Thoracic aorta (tissue), 2 donors: ENCODE measurements at places on chromosomes 7 and 10.

DNA sequence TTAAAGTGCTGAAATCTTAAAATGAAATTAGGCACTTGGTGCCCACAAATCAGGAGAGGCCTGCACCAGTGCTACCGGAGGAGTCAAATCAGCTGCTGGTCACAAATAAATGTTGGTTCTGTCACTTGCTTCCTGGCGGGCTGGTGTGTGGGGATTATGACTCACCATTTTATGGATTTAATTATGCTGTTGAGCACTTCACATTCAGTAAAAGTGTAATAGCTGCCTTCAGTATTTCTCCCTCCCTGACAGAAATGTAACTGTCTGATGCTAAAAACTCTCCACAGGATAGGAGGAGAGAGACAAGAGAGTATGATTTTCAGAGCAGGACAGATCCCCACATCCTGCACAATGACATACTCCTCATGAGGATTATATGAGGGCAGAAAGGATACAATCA, 186.0 kb downstream of the JAZF1 start:
- DNase-seq: no peak

DNA sequence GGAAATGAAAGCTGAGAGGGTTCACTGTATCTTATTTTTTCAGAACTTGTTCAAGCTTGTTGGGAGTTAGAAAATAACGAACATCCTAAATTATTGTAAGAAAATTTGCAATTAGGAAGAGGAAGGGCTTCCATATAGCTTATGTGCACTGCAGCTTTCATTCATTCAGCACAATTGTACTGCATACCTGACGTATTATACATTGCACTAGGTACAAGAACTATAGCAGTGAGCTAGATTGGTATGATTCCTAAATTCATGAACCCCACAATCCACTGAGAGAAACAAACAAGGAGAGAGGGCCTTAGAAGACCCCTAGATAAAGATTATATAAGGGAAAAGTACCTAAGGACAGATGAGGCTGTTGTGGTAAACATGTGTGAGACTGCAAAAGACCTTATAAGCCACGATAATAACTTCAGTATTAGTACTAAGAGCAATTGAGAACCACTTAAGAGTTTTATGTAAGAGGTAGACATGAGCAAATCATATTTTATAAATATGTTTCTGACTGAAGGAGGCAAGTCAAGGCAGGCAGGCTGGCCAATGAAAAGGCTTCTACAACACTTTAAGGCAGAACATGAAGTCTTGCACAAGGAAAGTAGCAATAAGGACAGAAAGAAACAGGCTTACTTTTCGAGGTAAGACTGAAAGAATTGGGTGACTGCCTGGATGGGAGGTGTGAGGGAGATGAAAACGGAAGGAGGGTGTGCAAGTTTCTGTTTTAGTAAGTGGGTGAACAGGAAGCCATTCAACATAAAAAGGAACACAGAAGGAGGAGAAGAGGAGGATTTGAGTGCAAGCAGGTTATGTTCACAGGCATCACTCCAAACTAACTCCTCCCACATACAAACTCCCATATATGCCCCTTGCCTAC, 77.9 kb upstream of the LRRN3 start:
- DNase-seq: no peak

DNA sequence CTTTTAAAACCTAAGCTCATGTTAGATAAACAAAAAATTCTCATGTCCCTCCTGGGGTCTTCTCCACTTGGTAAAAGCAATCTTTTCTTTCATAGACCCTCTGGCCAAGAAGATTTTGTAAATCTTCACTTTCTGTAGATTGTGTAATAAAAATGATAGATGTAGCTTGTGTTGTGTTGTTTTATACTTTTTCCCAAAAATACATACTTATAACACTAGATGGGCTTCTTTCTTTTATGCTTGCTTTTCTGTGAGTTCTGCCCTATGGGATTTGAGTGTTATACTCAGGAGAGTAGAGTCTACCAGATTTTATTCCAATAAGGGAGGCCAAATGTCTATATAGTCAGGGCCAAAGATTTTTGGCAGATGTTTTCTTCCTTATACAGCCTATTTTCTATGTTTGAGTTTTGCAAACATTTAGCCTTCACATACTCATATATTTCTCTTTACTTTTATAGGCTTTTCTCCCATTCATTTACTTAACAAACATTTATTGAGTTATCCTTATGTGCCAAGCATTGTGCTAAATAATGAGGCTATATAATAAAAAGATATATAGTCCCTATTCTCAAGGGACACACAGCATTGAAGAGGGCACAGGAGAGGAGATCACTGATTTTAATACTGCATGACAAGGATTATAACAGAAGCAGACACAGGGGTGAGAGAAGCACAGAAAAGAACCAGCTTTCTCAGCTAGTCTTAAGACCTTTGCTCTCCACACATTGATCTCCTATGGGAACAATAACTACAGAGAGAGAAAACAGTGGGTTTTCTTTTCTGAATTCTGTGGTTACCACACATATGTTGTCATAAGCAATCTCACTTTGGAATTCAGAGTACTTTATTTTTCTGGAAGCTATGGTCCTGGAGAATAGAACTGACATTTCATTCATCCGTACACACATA, 58.0 kb upstream of the PNLIP start:
- no peak for DNase-seq

GRCh38 chr7:111682588-111683340, 120.5 kb upstream of the IMMP2L start:
- DNase-seq: no peak

DNA sequence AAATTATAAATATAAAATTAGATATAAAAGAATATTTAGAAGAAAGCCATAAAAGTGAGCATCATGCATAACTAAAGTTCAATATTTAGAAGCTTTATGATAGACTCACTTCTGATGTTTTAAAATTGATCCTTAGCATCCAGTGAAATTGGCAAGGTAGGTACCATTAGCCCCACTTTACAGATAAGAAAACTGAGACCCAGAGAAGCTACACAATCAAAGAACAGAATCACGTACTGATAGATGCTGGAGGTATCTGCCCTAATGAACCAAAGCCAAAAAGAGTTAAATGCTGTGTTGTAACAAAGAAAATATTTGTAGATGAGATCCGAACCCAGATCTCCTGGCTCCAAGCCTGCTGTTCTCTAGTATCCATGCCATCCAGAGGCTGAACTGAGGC, 42.6 kb upstream of the RAPGEF5 start:
- DNase-seq: no peak

DNA sequence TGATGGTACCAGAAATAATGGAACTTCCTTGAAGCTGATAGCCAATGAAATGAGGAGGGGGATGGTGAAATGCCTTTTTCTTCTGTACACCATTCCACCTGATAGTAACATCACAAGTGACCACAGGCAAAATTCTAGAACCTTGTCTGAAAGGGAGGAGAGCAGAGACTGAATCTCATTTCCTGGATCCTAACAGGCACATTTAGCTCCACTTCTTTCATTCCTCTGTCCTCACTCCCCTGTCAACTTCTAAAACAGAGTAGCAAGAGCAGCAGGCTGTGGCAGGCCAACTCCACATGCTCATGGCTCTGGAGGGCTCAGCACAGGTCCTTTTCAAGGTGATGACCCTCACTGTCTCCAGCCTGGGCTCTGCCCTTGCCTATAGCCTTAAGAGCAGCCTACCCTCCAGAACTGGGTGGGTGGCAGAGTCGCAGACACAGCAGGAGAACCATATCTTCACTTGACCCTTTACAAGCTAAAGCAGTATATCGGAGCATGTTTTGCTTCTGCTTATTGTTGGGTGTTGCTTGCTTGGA, at the start of gene LRRC18:
Gene LRRC18, minus strand, starts transcription at position 51 of the 536 bp plus-strand sequence. CDS start 25,685 bp downstream, outside the sequence.
- no peak for DNase-seq

- DNase-seq: no peak
These were observed 73.1 kb downstream of the LANCL2 start for GRCh38 chr7:55438085-55438756.

GRCh38 chr7:148624735-148625134, 34.2 kb downstream of the C7orf33 start:
- DNase-seq: no peak

GRCh38 chr10:60942788-60943315, 1.1 kb downstream of the RHOBTB1 start:
- peak; percentile 4 for DNase-seq

DNA sequence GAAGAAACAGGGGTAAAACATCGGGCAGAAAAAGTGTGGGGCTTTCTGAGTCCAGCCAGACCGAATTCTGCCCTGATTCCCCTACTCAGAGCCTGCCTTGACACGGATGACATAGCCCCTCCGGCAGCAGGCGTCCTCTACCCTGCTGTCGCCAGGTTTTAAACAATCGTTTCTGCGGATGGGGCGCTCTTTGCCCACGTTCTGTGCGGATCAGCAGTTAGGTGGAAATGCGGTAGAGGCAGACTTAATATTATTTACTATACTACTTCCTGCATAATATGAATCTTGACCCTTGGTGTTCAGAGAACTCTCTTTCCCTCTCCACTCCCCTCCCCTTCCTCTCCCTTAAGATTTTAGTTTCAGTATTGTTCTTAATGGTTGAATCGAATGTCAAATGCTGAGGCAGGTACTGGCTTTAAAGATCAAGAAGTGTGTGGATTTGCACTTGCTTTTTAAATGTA, 2.4 kb downstream of the GATA3 start:
- DNase-seq: no peak

DNA sequence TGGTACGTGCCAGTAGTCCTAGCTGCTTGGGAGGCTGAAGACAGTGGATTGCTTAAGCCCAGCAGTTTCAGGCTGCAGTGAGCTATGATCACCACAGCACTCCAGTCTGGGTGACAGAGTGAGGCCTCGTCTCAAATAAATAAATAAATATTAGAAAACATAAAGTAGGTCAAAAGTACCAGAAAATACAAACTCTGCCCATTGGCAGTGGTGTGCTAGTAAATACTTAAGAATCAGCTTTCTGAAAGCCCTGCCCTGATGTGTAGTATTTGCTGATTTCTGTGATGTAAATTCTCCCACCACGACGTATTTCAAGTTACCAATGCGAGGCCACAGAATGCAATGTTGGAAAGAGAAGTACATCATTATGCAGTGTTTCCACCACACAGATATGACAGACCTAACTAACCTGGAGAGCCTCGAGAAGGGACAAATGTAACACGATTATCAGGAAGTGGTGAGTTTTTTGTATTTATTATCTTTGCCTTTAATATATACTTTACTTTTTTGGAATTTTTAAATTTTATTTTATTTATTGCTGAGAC, 11.8 kb upstream of the MAP3K8 start:
- DNase-seq: no peak

DNA sequence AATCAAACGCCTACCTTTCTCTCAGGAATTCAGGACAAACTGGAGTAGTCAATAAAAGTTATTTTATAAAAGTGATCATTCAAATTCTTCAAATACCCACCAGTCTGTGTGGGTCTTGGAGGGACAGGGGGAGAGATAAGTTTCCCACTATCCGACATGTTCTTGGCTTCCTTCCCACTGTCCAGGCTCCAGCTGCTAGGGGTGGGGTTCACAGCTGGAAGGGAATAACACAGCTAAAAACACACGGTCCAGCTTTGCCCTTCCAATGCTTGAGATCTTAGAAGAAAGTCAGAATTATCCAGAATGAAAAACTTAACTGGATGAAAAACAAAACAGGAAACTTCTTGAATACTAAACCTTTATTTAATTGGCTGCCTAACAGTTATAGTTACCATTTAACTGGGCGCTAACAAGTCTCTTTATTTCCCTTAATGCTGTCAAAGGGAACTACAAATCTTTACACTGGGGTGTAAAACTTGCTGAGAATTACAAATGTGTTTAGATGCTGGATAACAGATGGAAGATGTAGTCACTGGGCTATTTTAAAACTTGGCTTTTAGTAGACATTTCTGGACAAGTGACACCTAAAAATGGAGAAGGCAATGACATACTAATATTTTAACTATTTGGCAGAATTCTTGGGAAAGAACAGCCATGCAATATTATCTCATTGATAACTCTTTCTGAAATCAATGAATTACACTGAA, 172.8 kb upstream of the IMMP2L start:
- DNase-seq: no peak

GRCh38 chr10:131478377-131478989, 167.0 kb upstream of the TCERG1L start:
- no peak for DNase-seq

DNA sequence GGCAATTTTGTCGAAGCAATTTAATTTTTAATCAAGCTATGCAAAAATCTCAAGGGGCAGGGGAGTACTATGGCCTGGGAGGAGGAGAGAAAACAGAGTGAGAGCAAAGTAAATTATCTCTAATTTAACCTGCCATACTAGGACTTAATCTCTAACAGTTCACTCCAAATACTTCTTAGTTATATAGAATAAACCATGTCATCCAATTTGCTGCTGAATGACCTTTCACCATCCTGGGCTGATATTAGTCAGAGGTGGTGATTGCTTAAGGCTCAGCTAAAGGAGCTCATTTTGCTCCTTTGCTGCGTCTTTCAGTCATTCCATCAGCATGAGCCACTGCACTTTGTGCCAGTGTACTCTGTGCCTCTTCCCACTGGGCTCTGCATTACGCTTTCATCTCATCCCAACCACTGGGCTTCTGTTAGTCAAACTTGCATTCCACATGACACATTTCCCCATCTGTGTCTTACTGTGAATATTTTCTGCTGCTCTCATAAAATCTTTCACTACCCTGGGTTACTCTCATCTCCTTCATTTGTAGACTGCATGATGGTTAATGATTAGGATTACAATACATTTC, 84.3 kb downstream of the CD36 start:
- peak; percentile 64 for DNase-seq

DNA sequence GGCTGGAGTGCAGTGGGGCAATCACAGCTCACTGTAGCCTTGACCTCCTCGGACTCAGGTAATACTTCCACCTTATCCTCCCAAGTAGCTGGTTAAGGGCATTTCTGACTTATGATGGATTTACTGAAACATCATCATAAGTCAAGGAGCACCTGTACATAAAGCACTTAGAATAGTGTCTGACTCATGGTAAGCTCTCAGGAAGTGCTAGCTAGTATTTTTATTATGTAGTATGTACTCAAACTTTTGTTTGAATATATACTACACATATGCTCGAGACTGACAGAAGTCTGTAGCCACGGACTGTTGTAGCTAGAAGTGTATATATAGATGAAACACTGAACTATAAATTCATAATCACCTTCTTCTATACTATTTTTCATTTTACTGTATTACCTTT, 107.5 kb upstream of the DNAJB12 start:
- no peak for DNase-seq

- no peak for DNase-seq
These were observed 3.0 kb downstream of the CALU start for GRCh38 chr7:128742206-128742605.
